NCI-H1694 (cell line): ENCODE measurements at places on chromosomes 4 and X.

DNA sequence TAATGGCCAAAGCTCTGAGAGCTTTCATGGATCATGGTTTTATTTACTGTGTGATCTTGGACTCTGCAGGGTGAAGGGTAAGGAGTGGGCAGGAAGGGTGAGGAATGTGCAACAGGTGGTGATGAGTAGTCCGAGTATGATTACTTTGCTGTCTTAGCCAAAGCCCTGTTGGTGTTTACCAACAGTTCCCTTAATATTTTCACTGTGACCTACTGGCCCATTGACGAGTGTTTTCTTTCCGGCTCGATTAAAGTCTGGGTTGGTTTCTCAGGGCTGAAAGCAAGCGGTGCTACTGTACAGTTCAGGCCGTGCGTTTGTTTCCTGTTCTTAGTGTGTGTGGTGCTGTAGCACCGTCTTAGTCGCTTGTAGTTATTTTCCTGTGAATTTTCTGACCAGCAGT lies 2.6 kb downstream of the ARHGAP24 start:
- DNase-seq, result no peak

GRCh38 chr4:114383721-114384120 lies 214.9 kb upstream of the UGT8 start:
- no peak for DNase-seq

DNA sequence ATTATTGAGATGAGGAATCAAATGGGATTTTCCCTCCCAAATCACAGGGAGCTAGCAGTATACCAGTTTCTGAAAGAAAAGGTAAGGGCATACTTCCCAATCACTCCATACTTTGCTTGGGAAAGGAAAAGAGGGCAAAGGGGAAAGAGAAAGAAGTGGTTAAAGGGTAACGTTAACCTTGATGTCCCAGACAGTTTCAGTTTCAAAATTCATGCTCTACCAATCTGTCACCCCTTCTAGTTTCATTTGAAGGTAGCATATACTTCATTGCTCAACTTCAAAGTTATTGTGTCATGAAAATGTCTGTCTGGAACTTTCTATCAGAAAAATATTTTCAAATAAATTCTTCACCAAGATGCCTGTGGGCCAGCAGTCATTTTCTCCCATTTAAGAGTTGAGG lies 16.0 kb downstream of the TNMD start:
- no peak for DNase-seq

GRCh38 chr4:145887241-145887991 lies 51.2 kb downstream of the ZNF827 start:
- DNase-seq, result no peak

- no peak for DNase-seq
Measured at GRCh38 chr4:174946246-174946645, 28.1 kb downstream of the ADAM29 start.

DNA sequence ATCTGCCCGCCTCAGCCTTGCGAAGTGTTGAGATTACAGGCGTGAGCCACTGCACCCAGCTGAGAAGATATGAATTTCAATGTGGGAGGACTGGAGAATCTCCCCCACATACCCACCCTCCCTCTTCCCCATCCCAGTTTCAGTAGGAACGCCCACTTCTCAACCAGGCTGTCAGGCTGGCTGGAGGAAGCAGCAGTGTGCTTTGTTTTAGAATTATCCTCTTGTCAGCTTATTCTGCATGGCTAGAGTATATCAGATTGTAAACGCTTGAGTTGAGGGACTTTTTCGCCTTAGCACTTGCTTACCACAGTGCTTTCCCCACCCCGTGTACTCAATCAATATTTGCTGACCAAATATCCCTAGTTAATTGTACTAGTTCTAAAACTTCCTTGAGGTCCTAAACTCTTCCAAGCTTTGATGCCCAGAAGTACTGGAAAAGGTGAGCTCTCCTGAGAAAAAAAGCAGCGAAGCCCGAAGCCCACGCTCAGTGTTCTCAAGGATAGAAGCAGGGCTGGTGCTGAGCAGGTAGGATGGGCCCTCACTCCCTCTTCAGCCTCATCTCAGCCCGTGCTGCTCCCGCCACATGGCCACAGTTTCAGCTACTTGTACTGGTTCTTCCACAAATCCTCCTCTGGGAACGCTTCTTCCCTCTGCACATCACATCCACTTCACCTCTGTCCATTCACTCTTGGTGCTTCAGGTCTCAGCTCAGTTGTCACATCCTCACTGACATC lies 7.3 kb upstream of the ARHGAP10 start:
- DNase-seq, result no peak

GRCh38 chrX:115892787-115893671 lies 277.5 kb upstream of the AGTR2 start:
- DNase-seq, result peak; percentile 47

DNA sequence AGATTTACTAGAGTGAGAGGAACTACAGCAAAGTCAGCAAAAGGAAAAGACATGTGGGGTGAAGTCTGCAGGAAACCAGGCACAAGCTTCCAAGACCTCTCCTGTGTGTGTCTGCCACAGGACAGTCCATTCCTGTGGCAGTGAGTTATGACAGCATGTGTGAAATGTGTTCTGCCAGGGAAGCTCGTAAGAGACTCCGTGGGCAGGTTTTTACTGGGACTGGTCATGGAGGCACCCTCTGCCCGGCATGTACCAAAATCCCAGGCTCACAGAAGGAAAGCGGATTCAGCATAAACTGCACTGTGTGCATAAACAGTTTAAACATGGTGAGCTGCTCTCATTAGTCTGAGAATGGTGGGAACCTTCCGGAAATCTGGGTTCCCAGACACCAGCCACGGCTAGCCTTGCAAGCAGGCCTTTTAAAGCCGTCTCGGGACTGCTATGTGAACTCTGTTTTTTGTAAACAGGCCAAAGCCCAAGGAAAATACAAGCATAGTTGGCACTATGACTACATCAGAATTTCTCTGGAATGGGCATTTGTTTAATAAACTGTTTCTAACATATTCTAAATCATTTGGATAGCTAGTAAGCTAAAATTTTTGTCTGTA lies 288.5 kb downstream of the TENM3 start:
- DNase-seq, result no peak

DNA sequence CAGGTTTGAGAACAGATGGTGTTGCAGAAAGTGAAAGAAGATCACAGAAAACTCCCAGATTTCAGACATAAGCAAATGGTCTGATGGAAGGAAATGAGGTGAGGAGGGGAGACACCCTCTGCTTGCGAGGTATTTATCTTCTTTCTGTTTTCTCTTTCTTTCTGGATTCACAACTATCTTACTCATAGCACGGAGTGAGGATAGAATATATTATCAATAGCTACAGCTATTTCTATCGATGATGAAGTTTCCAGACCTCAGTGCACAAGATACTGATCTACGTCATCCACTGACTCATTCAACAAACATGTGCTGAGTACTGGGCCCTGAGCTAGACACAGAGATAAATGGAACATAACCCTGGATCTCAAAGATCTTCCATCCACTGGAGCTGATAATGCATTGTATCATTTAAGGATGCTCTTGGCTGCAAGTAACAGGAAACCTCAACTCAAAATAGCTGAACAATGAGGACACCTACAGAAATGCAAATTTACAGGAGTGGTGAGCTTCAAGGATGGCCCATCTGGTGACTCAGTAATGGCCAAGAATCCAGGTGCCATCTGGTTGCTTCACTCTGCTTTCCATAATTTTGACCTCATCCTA lies 21.2 kb downstream of the SLC2A9 start:
- no peak for DNase-seq

- no peak for DNase-seq
Measured at GRCh38 chr4:26937567-26937966, 76.9 kb downstream of the STIM2 start.

- no peak for DNase-seq
Measured at GRCh38 chrX:109600237-109600651, 24.7 kb downstream of the KCNE5 start.

DNA sequence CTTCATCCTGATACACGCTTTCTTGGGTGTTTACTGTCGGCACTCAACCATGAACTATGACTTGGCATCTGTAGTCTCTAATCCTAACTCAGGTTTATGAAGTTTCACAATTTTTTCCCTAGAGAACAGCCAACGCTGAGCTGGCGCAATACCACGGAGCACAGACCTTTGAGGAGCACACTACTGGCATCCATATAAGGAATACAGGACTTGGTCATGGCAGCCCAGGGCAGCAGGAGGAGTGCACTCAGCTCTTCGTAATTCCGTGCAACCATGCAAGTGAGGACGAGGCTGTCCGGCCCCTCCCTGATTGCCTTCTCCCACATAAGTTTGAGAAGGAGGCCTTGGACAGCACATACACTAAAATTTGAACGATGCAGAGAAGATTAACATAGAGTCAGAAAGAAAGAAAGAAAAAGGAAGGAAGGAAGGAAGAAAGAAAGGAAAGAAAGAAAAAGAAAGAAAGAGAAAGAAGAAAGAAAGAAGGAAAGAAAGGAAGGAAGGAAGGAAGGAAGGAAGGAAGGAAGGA lies 41.0 kb upstream of the PDLIM5 start:
- no peak for DNase-seq

DNA sequence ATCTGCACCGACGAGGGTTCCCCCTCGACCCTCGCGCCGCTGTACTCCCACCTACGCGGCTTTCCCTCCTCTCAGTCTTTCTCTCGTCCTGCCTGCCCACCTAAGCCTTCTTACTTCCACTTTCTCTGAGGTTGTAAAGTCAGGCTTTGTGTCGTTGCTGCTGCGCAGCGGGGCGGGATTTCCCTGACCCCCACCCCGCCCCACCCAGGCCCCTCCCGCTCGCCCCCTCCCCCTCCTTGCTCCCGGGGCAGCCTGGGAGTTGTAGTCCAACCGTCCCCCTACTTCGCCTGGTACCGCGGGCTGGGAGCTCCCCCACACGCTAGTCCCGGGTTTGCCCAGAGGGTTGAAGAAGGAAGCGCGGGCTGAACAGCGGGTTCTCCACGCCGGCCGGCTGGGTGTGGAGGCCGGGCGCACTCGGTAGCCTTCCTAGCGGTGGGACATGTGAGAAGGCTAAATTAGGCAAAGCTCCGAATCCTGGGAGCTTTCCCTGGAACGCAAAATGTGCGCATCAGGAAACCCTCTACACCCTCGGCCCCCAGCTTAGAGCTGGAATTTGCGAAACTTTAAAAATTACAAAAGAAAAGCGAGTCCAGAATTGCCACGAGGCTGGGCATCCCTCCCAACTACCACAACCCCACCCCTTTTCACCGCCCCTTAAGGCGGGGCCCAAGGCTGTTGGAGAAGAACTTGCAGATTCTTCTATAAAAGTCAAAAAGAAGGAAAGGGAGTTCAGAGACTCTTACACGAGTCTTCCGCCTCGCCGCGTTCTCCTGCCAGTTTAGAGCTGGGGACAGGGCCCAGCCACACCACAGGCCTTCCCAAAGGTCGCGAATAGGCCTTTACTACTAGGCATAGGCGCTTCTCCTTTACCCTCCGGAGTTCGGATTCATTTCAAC lies at the start of gene ATP11C:
Gene ATP11C, minus strand, starts transcription at position 153 of the 896 bp plus-strand sequence. CDS start 1,011 bp downstream, outside the sequence.
- peak; percentile 22 for DNase-seq

DNA sequence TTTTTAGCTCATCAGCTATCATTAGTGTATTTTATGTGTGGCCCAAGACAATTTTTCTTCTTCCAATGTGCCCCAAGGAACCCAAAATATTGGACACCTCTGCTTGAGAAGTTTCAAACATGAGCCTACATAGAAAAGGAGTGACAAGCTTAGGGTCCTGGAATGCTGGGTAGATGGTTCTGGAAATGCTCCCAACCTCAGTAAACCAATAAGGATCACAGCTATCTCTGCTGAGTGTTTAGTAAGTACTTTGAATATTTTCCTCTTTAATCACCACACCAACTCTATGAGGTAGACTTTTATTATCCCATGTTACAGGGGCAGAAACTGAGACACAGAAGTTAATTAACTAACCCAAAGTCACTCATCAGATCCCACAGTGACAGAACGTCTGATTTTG lies 164.9 kb upstream of the KLF3 start:
- DNase-seq, result no peak

DNA sequence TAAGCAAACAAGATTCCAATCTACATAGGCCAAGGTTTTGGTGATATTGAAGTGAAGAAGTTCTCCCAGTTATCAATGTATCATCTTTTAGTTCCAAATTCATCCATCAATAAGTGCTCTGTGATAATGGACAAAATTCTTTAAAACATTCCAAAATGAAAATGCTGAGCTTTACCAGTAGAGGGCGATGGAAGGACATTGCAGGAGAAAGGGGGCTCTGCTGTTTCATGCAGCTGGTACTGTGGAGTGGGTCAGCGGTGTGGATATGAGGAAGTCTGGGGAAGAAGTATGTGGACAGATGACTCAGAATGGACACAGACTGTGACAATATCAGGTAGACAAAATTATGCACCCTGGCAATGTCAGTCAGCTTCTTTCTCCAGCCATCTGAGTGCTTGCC lies 46.6 kb upstream of the HS6ST2 start:
- DNase-seq, result no peak

DNA sequence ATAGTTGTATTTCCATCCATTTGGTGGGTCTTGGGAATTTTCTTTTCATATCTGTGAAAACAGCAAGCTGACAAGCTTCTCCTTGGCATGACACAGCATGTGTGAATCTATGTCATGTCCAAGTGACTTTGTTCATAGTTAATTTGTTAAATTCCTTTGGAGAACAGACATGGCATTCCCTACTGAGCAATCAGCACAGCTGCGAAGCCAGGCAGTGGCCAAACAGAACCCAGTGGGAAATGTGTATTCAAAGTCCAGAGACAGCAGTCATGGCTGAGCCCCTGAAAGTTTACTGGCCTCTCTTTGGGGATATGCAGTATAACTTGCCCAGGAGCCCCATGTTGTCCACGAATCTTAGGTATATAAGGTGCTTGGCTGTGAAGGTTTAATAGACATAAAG lies 474.7 kb downstream of the NKX6-1 start:
- DNase-seq, result no peak

DNA sequence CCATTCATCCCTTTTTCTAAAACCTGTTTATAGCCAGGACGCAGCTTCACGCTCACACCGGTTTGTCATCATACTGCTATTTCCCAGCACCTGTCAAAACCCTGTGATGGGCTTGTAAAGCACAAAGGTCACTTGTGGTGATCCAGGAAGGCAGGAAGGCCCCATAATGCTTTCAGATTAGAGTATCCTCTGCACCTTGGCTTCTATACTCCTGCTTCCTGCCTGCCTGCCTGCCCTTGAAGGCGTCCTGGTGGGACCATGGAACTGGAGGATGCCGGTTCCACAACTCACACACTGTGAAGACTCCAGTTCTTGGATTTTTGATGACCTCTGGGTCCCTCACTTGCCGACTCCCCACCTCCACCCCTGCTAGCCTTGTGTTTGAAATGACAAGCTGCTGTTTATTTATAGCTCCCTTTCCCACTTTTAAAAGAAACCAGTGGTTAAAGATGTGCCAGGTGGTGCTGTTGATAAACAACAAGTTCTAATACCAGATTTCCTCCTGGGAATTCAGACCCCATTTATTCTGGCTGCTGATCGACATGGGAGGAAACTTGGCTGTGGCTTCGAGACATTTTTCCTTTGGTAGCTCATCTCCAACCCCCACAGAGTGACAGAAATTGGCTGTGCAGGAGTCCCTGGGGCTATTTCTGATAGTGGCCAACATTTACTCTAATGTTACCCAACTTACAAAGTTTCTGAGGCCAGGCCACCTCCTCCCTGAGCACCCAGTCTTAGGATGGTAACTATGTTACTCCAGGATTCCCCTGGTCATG lies 211.5 kb downstream of the KDR start:
- DNase-seq, result no peak

- DNase-seq, result no peak
Measured at GRCh38 chrX:153864101-153864500, 21.9 kb downstream of the L1CAM start.
